NCI-H2171 (cell line): ENCODE measurements at places on chromosomes 3 and 15.

GRCh38 chr3:142000325-142000870 is 124.0 kb downstream of the ATP1B3 start:
- DNase-seq = no peak

- no peak for DNase-seq
Measured at GRCh38 chr3:150388498-150389418, 19.3 kb upstream of the TSC22D2 start.

DNA sequence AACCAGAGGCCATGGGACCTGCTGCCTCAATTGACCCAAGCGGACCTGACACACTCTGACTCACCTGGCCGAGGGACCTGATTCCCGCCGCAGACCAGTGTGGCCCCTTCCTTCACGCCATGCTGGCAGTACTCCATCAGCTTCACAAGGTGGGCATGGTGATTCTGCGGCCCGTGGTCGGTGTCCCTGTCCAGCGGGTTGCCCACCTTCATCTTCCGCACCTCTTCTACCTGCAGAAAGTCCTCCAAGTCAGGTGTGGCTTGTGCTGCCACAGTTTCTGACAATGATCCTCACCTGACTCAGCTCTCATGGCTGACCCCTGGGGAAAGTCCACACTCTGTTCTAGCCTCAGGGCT is 25.9 kb upstream of the SLC41A3 start:
- no peak for DNase-seq

GRCh38 chr3:134211797-134212196 is 38.9 kb downstream of the RYK start:
- DNase-seq = peak; percentile 2

DNA sequence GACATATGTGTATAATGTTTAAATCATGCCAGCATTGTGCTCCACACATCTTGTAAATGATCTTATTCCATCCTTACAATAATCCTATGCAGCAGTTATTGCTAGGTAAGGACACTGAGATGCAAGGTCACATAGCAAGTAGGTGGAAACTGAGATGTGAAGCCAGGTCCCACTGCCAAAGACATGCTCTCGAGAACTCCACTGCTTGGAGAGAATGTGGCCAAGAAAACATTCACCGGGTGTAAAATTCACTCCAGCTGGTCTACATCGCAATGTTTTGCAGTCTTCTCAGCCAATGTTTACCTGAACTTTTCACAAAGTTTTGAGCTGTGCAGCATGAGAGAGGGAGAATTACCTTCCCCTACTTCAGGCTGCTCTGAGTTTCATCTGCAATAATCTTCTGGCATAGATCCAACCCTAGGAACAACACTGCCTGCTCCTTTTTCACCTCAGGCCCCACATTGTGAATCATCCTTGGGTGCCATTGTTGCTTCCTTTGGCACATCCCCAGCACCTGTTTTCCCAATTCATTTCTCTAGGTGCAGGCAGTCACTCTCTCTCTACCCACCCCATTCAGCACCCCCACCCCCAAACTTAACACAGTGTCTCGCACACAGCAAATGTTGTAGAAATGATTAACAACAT is 53.5 kb upstream of the PRTG start:
- no peak for DNase-seq
